Vagina (tissue), 2 donors: ENCODE measurements at places on chromosomes 7 and 10. TPM values are rescaled to one million over a fixed set of nuclear protein-coding genes. Genes with fewer than 3 reads are reported as not detected.

- DNase-seq: no peak
Observed at GRCh38 chr10:46550795-46551700, 5.4 kb downstream of the GPRIN2 start.

DNA sequence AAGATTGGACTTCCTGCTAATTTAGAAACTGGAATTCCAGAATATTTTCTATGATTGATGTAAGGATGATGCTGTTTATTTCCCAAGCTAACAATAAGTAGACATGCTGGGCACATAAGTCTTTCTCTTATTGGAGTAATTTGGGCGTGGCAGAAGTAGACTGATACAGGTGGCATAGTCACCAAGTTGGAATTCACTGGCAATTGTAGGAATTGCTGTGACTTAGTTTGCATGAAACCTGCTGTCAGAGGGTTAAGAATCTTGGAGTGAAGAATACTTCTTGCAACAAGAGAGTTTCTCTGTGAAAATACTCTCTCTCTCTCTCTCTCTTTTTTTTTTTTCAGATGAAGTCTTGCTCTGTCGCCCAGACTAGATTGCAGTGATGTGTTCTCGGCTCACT lies 569.7 kb downstream of the REEP3 start:
- no peak for DNase-seq

GRCh38 chr10:21385536-21385935 lies 139.9 kb downstream of the SKIDA1 start:
- DNase-seq: no peak

SEMA3D gene
- 2.2 TPM for total RNA-seq

TRPV6 gene
- 7.9 TPM for total RNA-seq
